ENCODE measurements at places on chromosomes 12 and 14.

DNA sequence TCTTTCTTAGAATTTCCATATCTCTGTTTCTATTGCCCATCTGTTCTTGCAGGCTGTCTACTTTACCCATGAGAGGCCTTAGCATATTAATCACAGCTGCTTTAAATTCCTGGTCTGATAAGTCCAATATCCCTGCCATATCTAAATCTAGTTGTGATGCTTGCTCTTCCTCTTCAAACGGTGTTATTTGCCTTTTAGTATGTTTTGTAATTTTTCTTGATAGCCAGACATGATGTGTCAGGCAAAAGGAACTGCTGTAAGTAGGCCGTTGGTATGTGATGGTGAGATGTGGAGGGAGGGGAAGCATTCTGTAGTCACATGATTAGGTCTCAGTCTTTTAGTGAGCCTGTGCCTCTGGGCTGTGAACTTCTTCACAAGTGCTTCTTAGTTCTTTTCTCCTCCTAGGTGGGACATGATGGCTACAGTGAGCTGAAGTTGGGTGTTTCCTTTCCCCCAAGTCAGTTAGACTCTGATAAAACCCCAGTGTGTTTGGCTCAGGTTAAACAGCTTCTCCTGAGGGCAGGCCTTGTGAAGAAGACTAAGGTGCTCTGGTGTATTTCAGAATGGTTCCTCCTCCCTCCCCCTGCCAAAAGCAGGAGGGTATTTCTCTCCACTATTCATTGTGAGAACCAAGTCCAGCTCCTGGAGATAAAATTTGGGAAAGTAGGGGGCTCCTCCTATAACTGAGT, 195.9 kb upstream of the PARP11 start:
- no peak for DNase-seq

DNA sequence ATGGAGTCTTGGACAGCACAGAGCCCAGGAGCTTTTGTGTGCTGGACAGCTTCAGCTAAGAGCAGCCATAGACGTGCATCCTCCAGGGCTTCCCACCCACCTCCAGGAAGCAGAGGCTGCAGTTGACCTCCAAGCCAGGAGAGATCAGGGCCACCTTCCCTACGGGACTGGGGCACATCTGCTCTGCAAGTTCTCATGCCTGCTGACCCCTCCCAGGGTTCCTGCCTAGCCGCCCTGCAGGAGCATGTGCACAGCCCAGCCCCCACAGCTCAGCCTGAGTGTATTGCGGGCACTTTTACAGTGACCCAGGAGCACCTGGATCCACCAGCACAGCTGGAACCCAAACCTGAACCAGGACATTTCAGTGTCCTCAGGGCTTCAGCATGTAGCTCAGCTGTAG, 915.2 kb downstream of the RPS29 start:
- no peak for DNase-seq

DNA sequence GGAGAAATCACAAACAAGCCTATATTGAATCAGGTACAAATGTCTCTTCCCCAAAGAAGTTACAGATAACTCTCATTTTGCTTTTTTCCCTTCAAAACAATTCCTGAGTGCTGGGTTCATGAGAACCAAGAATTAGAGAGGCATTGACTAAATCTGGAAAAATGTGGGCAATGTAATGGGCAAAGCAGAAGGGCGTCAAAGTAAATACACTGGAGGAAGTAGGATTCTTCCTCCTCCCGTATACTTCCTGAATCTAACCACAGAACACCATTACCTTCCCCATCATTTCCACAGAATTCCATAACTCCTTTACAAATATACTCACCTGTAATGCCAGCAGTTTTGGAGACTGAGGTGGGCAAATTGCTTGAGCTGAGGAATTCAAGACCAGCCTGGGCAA, 3.0 kb upstream of the RBMS2 start:
- no peak for DNase-seq

DNA sequence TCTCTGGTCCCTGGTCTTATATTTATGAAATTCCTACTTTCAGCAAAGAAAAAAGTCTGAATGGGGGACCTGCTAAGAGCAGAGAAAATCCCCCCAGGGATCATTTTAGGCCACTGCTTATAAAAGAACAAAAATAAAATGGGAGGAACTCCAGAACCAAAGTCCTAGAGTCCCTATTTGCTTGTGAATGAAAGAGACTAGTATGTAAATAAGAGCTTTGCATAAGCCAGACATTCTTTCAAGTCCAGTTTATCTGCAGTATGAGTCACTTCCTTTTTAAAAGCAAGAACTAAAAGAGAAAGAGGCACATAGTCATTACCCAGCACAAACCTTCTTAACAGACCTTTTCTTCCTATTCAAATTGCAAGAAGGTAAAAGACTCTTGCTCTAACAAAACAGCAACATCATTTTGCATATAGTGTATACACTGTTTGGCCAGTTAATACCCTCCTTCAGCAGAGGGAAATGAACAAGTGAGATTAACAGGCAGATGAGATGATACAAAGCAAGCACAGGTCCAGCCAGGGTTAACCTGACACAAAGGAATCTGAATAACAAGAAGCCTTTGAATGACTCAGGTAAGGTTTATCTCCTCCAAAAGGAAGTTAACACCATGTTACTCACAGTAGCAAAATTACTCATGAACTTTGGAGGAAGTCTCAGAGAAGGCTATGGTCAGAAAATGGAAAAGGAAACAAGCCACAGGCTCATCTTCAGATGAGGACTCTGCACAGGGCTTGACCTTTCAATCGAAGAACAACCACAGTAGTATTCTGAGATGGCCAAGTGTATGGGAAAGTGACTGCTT, 87.3 kb downstream of the PHLDA1 start:
- DNase-seq, result no peak

DNA sequence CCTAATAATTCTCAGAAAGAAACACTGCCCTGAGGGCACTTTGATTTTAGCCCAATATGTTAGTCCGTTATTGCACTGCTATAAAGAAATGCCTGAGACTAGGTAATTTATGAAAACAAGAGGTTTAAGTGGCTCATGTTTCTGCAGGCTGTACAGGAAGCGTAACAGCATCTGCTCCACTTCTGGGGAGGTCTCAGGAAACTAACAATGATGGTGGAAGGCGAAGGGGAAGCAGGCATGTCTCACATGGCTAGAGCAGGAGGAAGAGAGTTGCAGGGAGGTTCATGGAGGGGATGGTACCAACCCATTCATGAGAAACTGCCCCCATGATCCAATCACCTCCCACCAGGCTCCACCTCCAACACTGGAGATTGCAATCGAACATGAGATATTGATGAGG, 49.4 kb upstream of the RERG start:
- no peak for DNase-seq

GRCh38 chr12:130014485-130014807, 110.6 kb upstream of the TMEM132D start:
- no peak for DNase-seq

DNA sequence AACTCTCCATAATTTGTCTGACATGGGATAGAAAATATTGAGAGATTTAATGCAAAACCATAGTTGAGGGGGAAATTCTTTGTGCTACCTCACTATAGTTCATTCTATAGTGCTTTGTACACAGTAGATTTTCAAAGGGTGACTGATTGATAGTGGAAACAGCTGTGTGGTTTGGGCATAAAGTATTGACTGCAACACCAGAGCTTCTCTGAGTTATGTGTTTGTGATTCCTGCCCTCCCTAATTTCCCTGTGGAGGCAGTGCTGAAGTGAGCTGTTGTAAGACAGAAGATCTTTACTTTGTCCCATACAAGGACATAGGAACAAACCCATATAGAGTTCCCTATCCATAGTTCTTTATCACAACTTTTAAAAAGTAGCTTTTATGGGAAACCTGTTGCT, 47.1 kb downstream of the PTPRQ start:
- DNase-seq, result no peak

DNA sequence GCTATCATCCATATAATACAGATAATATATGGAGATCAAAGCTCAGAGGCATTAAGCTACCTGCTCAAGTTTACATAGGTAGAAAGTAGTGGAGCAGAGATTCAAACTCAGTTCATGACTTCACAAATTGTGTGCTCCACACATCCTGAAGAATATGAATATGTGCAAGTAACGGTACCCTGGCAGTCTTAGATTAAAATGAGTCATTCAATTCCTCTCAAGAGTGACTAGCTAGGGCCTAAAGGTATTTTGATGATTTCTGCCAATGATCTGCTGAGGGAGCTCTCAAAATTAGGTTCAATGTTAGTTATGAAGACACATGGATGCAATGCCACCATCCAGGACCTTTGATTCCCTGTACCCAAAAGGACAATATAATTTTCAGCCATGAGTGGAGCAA, 58.9 kb downstream of the GRIP1 start:
- no peak for DNase-seq

DNA sequence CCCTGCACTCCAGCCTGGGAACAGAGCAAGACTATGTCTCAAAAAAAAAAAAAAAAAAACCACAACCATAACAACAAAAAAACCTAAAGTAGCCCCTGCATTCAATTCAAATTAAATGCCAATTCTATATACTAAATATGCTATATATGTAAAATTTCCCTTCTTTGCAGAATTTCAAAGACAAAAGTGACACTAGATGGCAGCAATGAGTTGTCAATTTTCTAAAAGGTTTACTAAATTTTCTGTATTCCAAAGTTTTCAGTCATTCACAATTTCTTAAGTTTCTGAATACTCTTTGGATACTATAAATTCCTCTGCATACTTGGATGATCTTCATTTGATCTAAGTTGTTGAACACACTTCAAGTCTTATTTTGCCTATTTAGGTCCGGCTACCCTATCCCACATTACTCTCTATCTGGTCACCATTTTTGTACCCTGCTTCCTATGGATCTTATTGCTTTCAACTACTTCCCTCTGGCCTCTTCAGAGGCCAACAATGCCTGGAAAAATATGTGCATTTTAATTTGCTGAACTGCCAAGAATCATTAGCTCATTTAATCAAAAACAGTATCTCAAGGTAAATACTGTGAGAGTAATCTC, 27.9 kb downstream of the HNRNPC start:
- no peak for DNase-seq

DNA sequence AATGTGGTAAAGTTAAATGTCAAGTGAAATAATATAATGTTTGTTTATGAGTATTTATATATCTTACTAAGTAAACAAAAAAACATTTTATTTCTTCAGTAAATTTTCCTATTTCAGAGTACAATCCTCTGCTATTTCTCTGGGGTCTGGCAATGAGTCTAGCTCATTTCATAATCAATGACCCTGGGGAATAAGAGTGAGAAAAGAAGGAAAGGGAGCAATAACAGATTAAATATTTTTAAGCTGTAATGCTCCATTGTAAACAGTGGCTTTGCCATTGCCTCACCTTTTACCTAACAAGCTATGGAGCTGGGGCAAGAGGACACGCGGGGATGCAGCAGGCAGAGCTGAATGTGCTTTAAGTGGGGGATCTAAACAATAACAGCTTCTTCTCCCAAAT, 1071.9 kb downstream of the FLRT2 start:
- DNase-seq, result no peak

DNA sequence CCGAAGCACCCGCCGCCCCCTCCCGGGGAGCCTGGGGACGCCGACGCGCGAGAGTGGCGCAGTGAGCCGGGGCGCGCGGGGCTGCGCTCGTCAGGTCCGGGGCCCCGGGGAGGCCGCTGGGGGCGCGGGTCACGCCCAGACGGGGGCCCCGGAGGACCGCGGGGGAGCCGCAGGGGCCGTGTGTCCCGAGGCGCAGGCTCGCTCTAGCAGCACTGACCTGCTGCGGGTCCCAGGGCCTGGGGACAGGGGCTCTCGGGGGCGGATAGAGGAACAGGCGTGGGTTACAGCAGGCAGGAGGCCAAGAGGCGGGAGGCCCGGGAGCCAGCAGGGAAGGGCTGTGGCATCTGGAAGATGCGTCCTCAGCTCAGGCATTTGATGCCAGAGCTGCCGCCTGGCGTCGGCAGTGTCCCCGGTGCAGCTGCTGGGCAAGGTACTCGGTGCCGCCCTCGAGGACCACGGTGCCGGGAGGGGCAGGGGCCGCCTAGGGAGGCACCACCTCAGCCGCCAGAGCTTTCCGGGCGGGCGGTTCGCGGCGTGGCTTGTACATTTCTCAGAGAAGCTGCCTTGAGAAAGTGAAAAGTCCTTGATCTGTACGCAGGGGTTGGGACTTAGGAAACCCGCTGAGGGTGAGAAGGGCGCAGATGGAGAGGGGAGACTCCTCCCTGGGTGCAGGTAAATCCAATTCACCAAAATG, 1.2 kb downstream of the WNT5B start:
- DNase-seq, result no peak

- no peak for DNase-seq
These were observed 28.9 kb downstream of the HEATR5A start for GRCh38 chr14:31391473-31391872.

DNA sequence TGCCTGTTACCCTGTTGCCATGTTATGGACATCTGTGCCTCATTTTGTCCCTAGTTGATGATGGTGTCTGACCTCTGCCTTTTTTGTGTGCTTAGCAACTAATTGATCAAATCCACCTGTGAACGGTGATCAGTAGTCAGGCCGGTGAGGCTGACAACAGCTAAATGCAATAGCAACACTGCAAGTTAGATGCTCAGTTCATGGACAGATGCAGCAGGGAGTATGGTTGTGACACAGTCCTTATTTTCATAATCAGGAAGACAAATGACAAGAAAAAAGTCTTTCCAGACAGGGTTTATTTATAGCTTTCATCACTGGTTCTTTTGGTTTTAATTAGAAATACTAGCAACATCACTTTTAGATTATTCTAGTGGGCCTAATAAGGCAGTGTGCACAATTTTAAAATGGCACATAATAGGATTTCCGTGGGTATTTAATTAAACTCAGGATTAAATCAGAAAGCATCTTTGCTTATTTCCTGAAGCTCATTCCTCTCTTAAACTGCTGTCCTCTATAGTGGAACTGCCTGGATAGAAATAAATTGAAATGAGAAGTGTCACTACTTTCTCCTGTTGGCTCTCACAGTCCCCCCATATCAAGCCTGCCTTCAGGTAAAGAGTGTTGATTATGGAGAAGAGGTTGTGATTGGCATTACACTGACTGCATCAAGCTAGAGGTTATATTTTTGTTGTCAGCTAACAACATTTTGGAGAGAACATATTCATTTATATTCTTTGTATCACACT, 281.1 kb upstream of the NAV3 start:
- no peak for DNase-seq

DNA sequence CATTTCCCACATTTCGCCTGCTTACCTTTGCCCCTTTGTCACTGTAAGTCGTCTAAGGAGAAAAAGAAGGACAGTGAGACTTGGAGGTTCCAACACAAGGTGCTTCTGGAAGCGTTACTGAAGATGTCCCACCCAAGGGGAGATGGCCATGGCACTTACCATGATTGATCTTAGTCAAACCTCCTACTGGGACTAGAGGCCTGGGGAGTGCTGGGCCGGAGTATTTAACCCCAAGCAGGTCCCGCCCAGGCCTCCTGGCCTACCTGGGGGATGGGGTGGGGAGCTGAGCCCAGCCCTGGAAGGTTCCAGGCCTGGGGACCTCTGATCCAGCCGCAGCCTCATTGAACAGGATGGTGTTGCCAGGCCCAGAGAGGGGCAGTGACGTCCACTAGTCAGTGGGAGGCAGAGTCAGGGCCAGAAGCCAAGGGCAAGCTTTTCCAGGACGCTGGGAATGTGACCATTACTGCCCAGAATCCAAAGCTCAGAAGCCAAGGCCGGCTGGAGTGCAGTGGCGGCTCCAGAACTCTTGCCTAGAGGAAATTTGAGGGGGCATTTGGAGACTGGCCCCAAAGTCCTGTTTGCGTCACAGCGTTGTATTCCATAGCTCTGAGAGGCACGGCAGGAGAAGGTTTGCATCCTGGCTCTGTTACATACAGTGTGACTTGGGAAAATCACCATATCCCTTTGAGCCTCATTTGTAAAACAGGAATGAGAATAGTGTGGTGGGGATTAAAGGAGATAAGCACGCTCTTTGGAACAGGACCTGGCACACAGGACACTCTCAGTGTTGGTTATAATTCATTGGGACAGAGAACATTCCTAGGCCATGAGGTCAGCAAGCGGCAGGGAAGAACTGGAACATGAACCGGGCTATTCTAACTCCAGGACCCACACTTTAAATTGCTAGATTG, at the start of gene HPD:
Gene HPD, minus strand, starts transcription at position 198 of the 911 bp plus-strand sequence. Its CDS starts 36 bp downstream, at position 162.
- DNase-seq, result no peak

GRCh38 chr12:120625557-120626419, 14.6 kb upstream of the CABP1 start:
- DNase-seq, result no peak

All from cortex of kidney (tissue), 1 donor.